HS-27A (cell line): ENCODE measurements at places on chromosomes 2 and 18.

DNA sequence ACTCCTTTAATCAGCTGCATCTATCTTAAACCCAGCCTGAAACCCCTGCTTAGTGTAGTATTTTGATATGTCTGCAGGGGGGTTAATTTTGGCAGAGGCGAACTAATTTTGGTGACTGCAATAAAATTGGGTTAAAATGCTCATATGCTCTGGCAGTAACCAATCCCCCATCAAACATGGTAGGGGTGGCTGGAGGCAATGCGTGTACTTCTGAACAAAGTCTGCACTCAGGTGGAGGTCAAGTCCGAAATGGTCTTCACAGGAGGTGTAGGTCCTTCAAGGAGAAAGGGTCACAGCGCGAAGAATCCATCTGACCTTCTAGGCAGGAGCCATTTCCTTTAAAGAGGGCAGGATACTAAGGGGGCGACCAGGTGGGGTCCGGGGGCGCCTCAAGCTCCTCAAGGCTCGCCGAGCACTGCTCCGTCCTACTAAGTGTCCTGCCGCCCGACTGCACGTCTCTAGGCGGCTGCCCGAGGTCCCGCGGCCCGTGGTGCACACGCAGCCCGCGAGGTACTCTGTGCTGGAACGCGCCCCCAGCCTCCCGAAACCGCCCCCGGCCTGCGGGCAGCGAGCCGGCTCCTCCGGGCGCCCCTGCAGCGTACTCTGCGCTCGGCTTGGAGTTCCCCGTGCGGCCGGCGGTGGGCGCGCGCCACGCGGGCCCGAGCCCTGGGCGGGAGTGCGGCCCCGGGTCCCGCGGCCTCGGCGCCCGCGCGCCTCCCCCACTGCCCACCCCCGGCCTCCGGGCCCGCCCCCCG, 1.7 kb upstream of the LDLRAD4 start:
- DNase-seq, result no peak

DNA sequence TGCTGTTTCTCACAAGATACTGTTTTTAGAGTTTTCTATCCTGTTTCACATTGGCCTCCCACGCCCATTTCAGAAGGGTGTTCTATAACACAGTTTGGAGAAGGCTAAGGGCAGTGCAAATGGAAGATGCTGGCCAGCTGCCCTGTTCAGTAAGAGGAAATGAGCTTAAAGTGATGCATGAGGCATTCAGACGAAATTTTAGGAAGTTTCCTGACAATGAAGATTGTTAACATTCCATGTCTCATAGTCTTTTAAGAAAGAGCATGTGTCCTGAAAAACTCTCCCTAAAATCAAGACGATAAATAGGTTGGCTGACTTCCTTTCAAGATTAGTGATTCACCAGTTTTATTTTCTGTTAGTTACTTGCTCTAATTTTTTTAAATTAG, 484.2 kb upstream of the NRP2 start:
- peak; percentile 54 for DNase-seq

GRCh38 chr2:217184242-217184641, 324.4 kb upstream of the TNP1 start:
- DNase-seq, result no peak

DNA sequence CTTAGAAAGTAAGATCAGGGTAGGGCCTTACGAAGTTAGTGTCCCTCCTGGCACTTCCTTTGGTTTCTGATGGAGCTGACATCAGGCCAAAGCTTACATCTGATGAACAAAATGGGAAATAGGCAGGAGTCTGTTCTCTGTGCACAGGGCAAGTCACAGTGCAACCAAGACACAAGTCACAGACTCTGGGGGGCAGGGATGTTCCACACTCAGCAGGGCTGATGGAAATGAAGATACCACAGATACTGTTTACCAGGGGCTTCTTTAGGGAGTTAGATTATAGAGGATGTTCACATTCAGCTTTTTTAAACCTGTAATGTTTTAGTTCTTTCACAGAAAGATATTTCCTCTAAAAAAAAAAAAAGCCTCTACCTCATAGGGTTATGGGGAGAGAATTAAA, 106.2 kb upstream of the EPC2 start:
- no peak for DNase-seq

DNA sequence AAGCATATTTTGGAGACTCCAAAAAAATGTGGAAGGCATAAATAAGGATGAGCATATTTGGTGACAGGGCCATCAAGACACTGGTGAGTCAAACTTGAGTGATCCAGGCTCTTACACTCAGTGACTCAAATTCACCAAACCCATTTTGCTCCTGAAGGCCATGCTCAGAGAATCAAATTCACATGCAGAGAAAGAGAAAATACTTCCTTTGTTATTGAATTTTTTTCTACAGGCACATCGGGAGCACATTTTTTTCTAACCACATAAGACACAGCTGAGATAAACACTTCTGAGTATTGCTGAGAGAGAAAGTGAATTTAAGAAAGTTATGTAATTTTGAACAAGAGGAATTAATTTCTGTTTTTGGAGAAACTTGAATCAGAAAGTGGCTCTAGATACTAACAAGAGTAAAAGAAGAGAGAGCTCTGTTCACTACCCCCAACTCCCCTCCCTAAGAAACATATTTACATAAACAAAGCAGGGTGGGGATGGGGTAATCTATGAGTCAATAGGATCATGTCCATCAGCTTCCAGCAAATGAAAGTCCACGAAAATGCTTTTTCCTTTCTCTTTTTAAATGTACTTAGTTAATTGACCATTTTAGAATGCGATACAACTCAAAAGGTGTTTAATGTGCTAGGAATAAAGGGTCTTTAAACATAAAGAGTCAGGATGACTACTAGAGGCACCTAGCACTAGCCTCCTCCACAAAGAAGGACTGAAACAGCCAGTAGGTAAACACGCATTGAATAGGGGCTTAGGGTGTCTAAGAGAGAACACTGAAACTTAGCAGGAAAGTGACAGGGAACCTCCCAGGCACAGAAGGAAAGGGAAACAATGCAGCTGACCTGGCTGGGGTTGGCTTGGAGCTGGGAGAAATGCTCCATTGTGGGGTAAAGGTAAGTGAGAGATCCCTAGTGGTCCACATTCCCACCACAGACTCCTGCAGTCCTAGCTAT, 152.3 kb downstream of the KCNE4 start:
- no peak for DNase-seq

- no peak for DNase-seq
Observed at GRCh38 chr2:234404957-234405356, 91.9 kb downstream of the ARL4C start.

DNA sequence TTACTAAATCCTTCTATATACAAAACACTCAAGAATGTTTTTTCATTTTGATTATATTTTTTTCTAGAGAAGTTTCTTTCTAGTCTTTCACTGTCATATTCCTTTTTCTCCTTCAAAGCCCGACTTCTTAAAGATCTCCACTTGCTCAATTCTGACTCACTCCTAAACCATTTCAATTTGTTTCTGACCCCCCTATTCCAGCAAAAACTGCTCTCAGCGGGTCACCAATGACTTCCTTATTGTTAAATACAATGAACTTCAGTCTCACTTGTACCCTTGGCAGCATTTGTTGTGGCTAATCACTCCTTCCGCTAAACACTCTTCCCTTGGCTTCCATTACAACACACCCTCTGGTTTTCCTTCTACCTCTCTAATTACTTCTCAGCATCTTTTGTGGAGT, 111.1 kb upstream of the RBBP8 start:
- DNase-seq, result peak; percentile 42

DNA sequence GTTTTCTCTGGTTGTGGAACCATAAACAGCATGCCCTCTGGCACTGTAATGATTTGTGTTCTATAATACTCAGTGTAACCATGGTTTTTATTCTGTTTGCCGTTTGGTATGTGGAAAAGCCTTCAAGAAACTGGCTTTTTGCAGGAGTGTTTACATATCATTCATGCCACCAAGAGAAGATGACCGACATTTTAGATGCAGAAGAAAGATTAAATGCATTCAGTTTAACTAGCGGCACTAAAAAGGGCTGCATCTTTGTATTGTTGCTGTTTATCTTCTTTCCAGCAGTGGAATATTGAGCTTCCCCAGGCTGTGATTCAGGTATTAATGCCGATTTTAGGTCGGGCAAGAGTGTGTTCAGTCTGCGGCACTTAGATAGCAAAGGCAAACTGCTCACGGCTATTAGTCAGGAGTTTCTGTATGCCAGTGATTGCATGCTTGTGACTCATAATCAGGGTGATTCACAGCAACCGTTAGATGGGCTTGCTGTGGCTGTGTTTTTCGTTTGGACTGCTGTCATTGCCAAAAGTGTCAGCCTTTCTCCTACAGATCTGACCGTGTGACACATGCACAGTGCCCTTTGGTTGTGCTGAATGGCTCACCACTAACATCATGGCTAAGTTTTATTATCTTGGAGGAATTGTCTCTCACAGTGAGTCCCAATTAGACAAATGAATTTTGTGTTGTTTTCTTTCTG, 479.7 kb downstream of the PARD3B start:
- DNase-seq, result peak; percentile 74

GRCh38 chr2:207771421-207771820, 1.7 kb upstream of the FZD5 start:
- no peak for DNase-seq

DNA sequence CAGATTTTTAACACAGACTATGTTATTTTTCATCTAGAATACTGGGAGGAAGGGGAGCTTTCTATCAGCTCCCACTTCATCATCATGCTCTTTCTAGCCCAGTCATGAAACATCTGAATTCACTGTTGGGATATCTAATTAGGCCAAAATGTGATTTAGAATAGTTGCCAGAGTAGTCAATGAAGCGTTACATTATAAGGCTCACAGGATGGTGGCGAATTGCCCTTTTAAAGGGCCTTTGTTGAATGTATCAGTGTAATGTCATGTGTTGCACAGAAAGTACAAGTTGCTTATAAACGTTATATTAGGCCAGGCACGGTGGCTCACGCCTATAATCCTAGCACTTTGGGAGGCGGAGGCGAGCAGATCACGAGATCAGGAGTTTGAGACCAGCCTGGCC, 45.6 kb downstream of the PDE1A start:
- DNase-seq, result no peak

DNA sequence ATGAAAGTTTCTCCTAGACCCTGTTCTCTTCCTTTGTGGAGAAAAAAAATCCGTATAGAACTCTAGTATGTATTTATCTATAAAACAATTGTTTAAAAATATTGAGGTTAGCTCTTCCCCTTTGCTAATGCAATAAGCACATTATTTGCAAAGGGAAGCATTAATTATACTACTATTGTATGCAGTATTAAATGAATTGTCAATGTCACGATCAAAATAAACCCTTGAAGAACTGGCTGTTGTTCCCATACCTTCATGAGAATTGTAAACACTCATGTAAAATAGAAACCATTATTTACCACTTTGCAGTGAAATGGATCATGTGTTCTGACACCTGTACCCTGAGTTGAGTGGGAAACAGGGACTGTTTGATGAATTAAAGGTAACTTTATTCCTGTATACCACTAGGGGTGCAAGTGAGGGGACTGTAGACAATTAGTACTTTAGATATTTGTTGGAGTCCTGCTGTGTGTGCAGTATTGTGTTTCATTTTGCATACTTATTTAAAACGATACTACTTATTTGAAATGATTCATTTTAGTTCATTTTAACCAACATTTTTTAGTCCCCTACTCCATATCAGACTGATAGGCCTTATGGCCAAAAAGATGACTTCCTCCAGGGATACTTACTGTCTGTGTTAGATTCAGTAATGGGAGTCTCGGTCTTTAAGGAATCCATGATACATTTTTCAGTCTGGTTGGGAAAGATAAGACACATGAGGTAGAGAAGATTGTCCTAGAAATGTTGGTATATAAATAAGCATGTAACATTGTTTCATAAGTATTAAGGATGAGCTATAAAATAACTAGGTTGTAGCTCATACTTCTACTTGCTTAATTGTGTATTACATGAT, 7.9 kb downstream of the PKP4 start:
- DNase-seq, result no peak

GRCh38 chr2:174778085-174778981, 14.1 kb upstream of the CHRNA1 start:
- peak; percentile 57 for DNase-seq

- no peak for DNase-seq
Observed at GRCh38 chr2:127225186-127225960, 5.3 kb upstream of the CYP27C1 start.

- DNase-seq, result no peak
Observed at GRCh38 chr2:29314816-29315571, 199.8 kb downstream of the CLIP4 start.

GRCh38 chr2:149915151-149915550, 327.6 kb upstream of the MMADHC start:
- DNase-seq, result no peak

- DNase-seq, result no peak
Observed at GRCh38 chr2:123364243-123364896, 660.7 kb upstream of the CNTNAP5 start.

- no peak for DNase-seq
Observed at GRCh38 chr2:196767101-196767500, 32.4 kb downstream of the GTF3C3 start.

DNA sequence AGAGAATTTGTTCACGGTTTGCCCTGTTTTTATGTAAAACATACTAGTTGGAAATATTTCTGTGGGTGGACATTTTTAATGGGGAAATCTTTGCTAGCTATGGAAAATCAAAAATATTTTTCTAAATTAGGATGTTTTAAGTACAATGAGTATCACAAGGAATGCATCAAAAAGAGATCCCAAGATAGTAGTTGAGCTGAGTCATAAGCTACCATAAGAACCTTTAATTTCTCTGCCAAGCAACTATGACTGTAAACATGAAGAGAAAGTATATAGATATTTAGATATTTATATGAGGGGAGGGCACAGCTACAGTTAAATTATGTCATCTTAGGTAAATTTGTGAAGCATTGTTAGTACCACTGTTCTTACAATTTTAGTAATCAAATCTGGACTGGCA, 646.2 kb downstream of the XIRP2 start:
- no peak for DNase-seq

GRCh38 chr2:209614690-209615369, 156.8 kb upstream of the UNC80 start:
- no peak for DNase-seq

DNA sequence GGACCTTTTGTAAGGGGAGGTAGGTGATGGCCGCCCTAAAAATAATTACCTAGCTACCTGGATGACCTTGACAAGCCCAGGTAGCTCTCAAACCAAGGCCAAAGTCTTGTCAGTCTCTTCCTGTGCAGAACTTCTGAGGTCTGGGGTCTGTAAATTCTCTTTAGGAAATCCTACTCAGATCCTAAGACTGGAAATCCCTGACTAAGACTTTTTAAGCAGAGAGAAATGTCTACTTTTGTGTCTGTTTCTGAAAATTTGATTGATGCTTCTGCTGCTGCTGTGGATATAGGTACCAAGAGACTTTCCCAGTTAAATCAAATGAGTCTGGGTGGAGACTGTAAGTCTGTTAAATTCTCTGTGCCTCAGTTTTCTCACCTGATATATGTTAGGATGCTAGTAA, 36.9 kb upstream of the SIX3 start:
- no peak for DNase-seq

DNA sequence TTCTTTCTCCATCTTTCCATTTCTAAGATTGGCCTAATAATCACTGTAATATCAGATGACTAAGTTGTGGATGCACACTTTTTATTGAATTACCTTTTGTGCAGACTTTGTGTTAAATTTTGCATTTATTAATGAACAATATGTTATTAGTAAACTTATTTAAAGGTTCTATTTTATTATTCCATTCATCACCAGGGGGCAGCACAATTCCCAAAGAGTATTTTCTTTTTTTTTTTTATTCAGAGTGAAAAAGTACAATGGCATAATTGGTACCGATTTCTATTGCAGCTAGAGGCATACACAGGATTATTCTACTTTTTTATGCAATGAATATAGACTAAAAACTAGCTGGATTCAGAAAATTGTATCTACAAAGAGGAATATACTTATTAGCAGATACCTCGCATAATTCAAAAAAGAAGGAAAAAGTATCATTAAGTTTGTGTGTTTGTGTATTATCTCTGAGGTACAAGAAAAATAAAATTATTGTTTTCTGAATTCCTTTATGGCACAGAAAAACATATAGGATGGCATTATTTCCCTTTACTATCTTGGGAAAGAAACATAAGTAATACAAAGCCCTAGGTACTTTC, 390.6 kb downstream of the ERBB4 start:
- DNase-seq, result no peak
